ENCODE measurements at places on chromosomes 7 and 10.
A peak's percentile ranks its signal among the peaks of the same experiment; 100 is the strongest.

DNA sequence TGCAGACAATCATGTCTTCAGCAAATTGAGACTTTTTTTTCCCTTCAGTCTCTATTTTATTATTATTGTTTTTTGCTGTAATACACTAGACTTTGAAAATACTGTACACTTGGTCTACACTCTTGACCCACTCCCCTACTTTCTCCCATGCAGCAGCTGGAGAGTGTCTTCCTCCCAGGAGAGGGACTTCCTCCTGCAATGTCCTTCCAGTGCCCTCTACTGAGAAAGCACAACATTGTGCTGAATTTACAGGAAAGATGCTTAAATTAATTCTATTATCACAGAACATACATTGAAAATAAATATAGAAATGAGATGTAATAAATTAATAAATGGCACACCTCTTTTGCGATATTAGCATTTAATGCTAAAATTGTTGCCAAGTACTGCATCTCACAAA lies 411.3 kb downstream of the CCSER2 start:
- no peak for DNase-seq

DNA sequence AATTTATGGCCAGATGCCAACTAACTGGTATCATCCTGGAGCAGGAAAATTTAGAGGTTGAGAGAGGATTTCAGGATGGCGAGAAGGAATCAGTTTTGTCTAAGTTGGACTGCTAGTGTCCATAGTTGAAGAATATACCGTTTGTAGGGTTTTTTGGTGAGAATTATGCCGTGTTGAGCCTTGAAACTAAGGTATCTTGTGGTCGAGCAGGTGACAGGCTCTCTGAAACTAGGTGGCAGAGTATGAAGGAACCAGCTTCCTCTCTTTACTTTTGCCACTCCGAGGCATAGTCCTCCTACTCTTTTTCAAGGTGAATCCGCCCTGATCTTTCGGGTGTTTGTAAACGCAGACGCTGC lies 9.7 kb downstream of the MDFIC start:
- peak; percentile 73 for DNase-seq

GRCh38 chr10:30432622-30433305 lies 1.2 kb upstream of the MAP3K8 start:
- DNase-seq: no peak

DNA sequence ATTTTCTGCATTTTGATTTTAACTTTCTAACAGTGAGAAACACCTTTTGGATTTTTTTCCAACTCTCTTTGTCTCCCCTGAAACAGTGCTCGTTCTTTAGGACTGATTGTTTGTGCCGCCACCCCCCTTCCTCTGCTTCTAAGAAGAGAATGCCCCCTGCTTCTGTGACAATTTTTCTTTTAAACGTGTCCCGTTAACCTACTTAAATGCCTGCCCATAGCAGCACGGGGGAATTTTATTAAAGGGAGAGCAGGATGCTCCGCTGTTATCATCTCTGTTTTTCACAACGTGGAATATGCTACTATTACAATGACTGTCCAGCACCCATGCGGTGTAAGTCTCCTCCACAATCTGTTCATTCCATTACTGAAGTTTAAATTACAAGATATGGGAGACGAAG lies 67.8 kb downstream of the SVIL start:
- DNase-seq: no peak

- no peak for DNase-seq
Measured at GRCh38 chr7:23018750-23019149, 4.8 kb upstream of the HYCC1 start.

DNA sequence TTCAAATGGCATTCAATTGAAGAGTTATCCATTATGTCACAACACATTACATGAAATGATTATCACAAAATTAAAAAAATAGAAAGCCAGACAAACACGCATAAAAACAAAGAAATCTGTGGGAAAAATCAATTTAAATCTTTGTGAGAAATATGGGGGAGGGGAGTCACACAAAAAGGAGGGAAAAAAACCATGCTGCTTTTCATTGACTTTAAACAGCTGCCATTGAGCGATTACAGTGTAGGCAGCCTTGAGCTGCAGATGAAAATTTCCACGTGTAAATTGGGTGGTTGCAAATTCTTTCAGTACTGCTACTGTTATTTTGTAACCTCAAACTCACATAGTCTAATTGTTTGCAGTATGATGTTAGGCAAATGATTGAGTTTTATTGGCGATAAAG lies 889.9 kb upstream of the PHF14 start:
- DNase-seq: no peak

GRCh38 chr10:77698267-77698931 lies 60.8 kb upstream of the KCNMA1 start:
- no peak for DNase-seq

GRCh38 chr7:47375121-47375938 lies 206.6 kb downstream of the TNS3 start:
- DNase-seq: no peak
